ENCODE measurements at places on chromosomes 1 and 21. TPM values are rescaled to one million over a fixed set of nuclear protein-coding genes. Genes with fewer than 3 reads are reported as not detected.

DNA sequence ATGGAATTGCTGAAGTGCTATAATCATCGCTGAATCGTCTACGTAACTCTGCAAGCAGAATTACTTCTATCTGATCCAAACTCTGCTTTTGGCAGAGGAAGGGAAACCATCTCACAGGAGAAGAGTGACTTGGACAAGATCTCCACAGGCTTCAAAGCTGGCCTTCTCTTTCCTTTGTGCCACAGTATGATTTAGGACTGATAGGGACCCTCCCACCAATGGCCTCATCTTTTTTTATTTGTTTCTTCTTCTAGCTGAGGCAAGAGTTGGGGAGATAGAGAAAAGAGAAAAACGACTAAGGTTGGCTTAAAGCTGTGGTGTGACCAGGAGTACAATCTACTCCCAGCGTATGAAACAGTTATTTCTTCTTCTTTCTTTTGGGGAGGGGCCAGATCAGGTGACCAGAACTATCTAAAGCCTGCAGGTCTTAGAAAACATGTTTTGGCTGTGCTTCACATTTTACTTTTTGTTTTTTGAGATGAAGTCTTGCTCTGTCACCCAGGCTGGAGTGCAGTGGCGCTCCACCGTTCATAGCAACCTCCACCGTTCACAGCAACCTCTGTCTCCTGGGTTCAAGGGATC, 35.0 kb downstream of the ZNF496 start:
- DNase-seq: no peak
- no peaks in the 10 kb centered on the region for H3K4me1 ChIP-seq
- no peaks in the 10 kb centered on the region for H3K27me3 ChIP-seq

DNA sequence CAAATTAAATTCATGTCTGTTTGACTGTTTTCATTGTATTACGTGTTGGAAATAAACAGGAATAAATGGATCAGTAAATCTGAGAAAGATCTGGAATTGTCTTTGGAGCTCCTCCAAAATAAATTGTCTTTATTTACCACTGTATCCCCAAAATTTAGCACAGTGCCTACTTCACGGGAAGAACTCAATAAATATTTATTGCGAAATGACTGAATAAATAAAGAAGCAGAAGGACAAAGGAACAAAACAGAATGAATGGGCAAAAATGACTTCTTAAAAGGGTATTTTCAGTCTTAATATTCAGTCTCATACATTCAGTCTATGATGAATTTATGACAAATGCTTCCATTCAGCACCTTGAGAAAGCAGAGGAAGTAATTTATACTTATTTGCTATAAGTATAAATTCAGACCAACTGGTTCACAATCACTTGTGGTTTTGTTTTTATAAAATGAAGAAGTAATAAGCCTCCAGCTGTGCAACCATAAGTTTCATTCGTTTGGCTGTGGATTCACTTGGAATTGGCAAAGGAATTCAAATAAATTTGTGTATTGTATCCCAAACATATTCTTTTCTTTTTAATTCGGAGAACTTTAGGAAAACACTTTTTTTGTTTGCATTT, 19.2 kb upstream of the PRKAA2 start:
- no peaks in the 10 kb centered on the region for H3K4me1 ChIP-seq
- no peak for DNase-seq
- H3K27ac ChIP-seq: no peak overlapping the region

- no peaks in the 10 kb centered on the region for H3K4me1 ChIP-seq
- no peaks in the 10 kb centered on the region for H3K27me3 ChIP-seq
- H3K4me3 ChIP-seq: no peak overlapping the region
- no peaks in the 10 kb centered on the region for H3K36me3 ChIP-seq
These were observed 174.8 kb downstream of the TNFSF18 start for GRCh38 chr1:172875892-172876291.

GRCh38 chr1:176904057-176904751, 260.3 kb downstream of the ASTN1 start:
- H3K27me3 ChIP-seq: no peaks in the 10 kb centered on the region
- no peaks in the 10 kb centered on the region for H3K4me1 ChIP-seq
- no peak overlapping the region for H3K27ac ChIP-seq
- H3K4me3 ChIP-seq: peak overlapping the region; percentile 47
- no peak for DNase-seq

- H3K27ac ChIP-seq: no peak overlapping the region
- no peak overlapping the region for H3K4me3 ChIP-seq
These were observed 88.9 kb downstream of the PIK3R3 start for GRCh38 chr1:46043458-46044017.

DNA sequence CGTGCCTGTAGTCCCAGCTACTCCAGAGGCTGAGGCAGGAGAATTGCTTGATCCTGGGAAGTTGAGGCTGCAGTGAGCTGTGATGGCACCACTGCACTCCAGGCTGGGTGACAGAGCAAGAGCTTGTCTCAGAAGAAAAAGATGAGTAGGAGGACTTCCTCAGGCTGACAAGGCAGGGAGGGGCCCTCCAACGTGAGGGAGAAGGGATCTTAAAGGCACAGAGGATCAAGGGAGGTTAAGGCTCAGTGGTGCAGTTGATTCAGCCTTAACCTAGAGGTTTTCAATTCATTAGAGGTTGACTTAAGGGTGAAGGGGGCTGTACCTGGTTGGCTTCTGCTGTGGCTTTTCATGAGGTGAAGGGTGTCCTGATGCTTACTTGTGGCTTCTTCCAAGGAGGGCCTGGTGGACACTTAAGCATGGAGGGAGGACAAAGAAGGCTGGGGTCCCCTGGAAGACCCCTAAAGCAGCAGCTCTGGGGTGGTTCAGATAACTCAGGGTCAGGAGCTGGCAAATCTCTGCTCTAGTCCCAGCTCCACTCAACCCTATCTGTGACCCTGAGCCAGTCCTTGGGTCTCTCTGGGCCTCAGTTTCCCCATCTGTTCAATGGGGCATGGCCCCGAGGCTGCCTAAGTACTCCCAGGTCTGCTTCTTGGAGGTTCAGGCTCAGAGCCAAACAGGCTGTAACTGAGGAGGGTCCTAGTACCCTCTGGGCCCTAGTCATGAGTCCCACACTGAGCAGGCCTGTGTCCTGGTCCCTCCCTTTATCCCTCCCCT, 6.3 kb downstream of the EXTL1 start:
- peaks cover 20% of the 10 kb centered on the region for H3K4me1 ChIP-seq
- no peaks in the 10 kb centered on the region for H3K27me3 ChIP-seq
- no peak overlapping the region for H3K27ac ChIP-seq
- H3K36me3 ChIP-seq: no peaks in the 10 kb centered on the region
- no peak overlapping the region for H3K4me3 ChIP-seq

- no peaks in the 10 kb centered on the region for H3K4me1 ChIP-seq
- H3K27ac ChIP-seq: no peak overlapping the region
- H3K27me3 ChIP-seq: no peaks in the 10 kb centered on the region
- no peaks in the 10 kb centered on the region for H3K36me3 ChIP-seq
- H3K4me3 ChIP-seq: no peak overlapping the region
These were observed 87.2 kb downstream of the HLX start for GRCh38 chr1:220966473-220966872.

DNA sequence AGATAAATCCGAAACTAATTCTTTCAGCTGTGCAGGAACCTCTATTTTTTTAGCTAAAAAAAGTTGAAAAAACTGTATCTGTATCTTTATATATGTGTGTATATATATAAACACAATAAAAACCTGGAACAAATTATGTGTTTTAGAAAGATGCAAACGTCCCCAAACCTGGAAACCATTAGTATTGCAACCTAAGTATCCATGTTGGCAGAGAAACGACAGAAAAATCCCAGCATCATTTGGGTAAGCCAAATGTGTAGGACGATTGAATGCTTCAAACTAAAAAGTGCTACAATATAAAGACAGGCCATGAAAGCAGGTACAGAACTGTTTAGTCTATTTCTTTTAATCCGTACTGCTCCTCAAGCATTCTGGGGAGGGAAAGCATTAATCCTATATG, 87.9 kb downstream of the AHCTF1 start:
- no peaks in the 10 kb centered on the region for H3K4me1 ChIP-seq
- no peak overlapping the region for H3K27ac ChIP-seq
- no peak overlapping the region for H3K4me3 ChIP-seq
- no peaks in the 10 kb centered on the region for H3K27me3 ChIP-seq
- DNase-seq: no peak

GRCh38 chr1:34408011-34408410, 231.3 kb downstream of the C1orf94 start:
- no peaks in the 10 kb centered on the region for H3K4me1 ChIP-seq
- no peak for DNase-seq
- no peak overlapping the region for H3K27ac ChIP-seq

DNA sequence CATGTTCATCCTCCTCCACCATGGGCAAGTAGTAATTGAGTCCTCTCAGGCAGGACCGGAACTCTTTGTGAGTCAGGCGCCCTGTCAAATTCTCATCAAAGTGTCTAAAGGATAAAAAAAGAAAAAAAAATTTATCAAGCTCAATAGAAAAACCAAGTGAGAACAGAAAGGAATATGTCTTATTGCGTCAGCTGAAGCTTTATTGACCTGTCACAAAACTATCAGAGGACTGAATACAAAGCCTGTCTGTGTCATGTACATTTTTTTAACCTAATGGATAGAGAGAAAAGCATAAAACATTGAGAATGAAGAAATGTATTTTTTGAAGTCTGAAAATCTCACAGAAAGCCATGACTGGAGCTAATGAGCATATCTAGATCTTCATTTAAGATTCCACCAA, 8.7 kb downstream of the OR10Z1 start:
- no peak overlapping the region for H3K27ac ChIP-seq
- H3K4me1 ChIP-seq: no peaks in the 10 kb centered on the region
- no peak for DNase-seq
- H3K27me3 ChIP-seq: no peaks in the 10 kb centered on the region
- no peak overlapping the region for H3K4me3 ChIP-seq
- no peaks in the 10 kb centered on the region for H3K36me3 ChIP-seq

DNA sequence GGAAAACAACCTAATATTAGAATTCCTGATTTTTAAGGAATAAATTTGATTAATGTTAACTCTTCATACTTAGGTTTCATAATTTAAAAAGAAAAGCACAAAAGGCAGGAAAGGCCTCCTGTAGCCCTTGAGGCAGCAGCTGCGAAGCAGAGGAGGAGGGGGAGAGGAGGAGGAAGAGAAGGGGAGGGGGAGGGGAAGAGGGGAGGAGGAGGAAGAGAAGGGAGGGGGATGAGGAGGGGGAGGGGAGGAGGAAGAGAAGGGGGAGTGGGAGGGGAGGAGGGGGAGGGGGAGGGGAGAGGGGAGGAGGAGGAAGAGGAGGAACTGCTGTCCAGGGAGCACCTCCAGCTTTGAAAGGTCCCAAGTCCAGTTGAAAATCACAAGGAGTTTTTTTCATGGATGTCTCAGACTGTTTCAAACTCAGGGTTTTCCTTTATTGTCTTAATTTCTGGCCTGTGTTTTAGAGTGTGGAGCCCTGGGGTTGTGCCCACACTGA, 35.1 kb upstream of the DIP2A start:
- H3K27me3 ChIP-seq: no peaks in the 10 kb centered on the region
- H3K27ac ChIP-seq: no peak overlapping the region

- no peaks in the 10 kb centered on the region for H3K36me3 ChIP-seq
- H3K4me3 ChIP-seq: no peak overlapping the region
- H3K27me3 ChIP-seq: peaks cover 99% of the 10 kb centered on the region
These were observed 3.3 kb downstream of the LHX4 start for GRCh38 chr1:180233191-180234011.

DNA sequence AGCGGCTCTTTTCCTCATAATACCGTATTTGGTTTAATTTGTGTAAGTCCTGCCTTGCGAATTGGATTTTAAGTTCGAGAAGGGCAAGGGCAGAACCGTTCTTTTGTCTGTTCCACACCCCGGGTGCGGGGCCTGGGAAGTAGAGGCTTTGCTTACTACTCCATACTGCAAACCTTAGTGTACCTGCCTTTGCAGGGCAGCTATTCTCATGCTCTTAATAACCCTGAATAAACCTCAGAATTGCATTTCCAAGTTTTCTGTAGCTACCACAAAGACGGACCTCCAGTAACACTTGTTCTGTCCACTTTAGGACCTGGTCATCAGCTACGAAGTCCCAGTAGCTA, 657 bp upstream of the HNRNPU start:
- H3K27me3 ChIP-seq: no peaks in the 10 kb centered on the region
- H3K4me1 ChIP-seq: peaks cover 7% of the 10 kb centered on the region
- H3K36me3 ChIP-seq: no peaks in the 10 kb centered on the region
- peak overlapping the region; percentile 100 for H3K27ac ChIP-seq
- peak; percentile 45 for DNase-seq

DNA sequence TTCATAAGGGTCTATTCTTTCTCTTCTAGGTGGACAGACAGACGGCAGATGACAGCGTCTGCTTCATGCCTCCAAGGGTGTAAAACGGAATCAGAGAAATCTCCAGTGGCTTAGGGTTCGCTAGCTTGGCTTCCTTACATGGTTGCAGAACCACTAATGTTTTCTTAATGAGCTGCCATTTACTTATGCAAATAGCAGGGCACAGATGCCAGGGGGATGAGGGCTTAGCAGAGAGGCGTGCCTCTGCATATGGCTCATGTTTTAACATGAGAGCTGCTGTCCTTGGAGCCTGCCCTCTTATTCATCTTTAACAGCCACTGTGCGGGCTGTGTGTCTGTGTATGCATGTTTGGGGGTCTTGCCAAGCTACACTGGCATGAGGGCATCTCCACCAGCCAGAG, 119.6 kb downstream of the IER5 start:
- H3K4me1 ChIP-seq: peaks cover 4% of the 10 kb centered on the region
- no peaks in the 10 kb centered on the region for H3K36me3 ChIP-seq
- H3K27ac ChIP-seq: no peak overlapping the region
- DNase-seq: no peak

- no peak for DNase-seq
- H3K27ac ChIP-seq: peak within 1 kb of the TSS; percentile 95
- H3K4me1 ChIP-seq: peaks cover 8% of the 10 kb centered on the region
- peaks cover 14% of the 10 kb centered on the region for H3K36me3 ChIP-seq
- no peaks in the 10 kb centered on the region for H3K27me3 ChIP-seq
These were observed at the start of gene B3GALT6 for GRCh38 chr1:1232208-1232795. B3GALT6 (plus strand) TSS chr1:1232237; CDS start chr1:1232279, 42 bp downstream.

GRCh38 chr21:42721341-42721824, 68.0 kb downstream of the PDE9A start:
- H3K4me3 ChIP-seq: peak overlapping the region; percentile 6
- peaks cover 42% of the 10 kb centered on the region for H3K4me1 ChIP-seq
- H3K36me3 ChIP-seq: no peaks in the 10 kb centered on the region
- no peak for DNase-seq
- no peaks in the 10 kb centered on the region for H3K27me3 ChIP-seq

Gene MIB2
- total RNA-seq: 85.7 TPM

Gene RASSF5
- 8.8 TPM for total RNA-seq

Gene HEATR1
- total RNA-seq: 9.9 TPM

Gene ARHGEF16
- 0.31 TPM for total RNA-seq

Gene TFF1
- total RNA-seq: not detected

Gene TPTE
- not detected for total RNA-seq

Gene RXRG
- 6.6 TPM for total RNA-seq

Gene KIF14
- 0.44 TPM for total RNA-seq

Gene PTPN22
- total RNA-seq: 0.82 TPM

Gene GPATCH3
- 6.0 TPM for total RNA-seq

Gene RNU1-1
- not detected for total RNA-seq

Gene CCDC17
- 1.0 TPM for total RNA-seq

Gene HES4
- 30.1 TPM for total RNA-seq

Gene LRRC71
- not detected for total RNA-seq

Gene DIO1
- total RNA-seq: not detected

Gene PANK4
- total RNA-seq: 43.0 TPM

Measured in heart left ventricle (tissue), 16 donors.